NCI-H1092 (cell line): ENCODE measurements at places on chromosomes 6 and 20.

- no peak for DNase-seq
Measured at GRCh38 chr6:38184585-38185080, 365.1 kb downstream of the ZFAND3 start.

GRCh38 chr6:52381249-52381648, 19.3 kb downstream of the PAQR8 start:
- no peak for DNase-seq

- DNase-seq: no peak
Measured at GRCh38 chr6:42637681-42638080, 73.9 kb downstream of the UBR2 start.

GRCh38 chr20:10342152-10342551, 91.9 kb downstream of the MKKS start:
- DNase-seq: no peak

- no peak for DNase-seq
Measured at GRCh38 chr6:17583811-17584210, 16.3 kb upstream of the FAM8A1 start.

GRCh38 chr20:51116765-51117686, 94.1 kb upstream of the KCNG1 start:
- no peak for DNase-seq

GRCh38 chr20:38610521-38610920, 8.9 kb downstream of the ARHGAP40 start:
- DNase-seq: no peak

- DNase-seq: no peak
Measured at GRCh38 chr6:109456111-109456583, 575 bp upstream of the MICAL1 start.

DNA sequence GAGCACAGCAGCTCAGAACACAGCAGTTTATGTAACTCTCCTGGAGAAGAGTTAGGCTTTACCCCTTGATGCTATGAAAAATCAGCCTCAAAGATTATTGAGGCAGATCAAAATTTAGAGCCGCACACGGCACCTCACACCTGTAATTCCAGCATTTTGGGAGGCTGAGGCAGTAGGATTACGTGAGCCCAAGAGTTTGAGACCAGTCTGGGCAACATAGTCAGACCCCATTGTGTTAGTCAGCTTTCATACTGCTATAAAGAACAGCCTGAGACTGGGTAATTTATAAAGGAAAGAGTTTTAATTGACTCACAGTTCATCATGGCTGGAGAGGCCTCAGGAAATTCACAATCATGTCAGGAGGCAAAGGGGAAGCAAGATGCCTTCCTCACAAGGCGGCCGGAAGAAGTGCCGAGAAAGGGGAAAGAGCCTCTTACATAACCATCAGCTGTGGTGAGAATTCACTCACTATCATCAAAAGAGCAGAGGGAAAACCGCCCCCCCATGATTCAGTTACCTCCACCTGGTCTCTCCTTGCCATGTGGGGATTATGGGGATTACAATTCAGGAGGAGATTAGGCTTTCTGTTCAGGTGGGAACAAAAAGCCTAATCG, 87.7 kb downstream of the SGK1 start:
- DNase-seq: no peak

GRCh38 chr20:63537525-63538203, 488 bp upstream of the PTK6 start:
- peak; percentile 31 for DNase-seq

- no peak for DNase-seq
Measured at GRCh38 chr6:90048206-90048967, 154.1 kb downstream of the GJA10 start.

DNA sequence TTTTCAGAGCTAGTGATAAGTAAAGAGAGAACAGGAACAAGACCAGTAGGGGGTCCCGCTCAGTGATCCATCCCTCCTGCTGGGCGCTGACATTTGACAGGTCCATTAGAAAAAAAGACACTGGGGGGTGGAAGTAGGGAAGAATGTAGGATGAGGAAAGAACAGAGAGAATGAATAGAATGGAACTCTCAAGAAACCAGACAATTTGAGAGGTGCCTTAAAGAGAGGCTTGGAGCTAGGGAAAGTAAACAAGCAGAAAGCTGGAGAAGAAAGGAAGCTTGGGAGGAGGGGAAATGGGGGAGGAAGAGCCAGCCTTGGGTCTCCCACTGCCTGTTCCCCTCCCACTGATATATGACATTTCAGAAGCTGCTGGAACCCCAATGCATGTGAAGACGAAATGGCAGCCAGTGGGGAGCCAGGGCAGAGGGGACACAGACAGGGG, 8.4 kb downstream of the GABBR1 start:
- no peak for DNase-seq
